ENCODE measurements at places on chromosomes 3 and 15.

DNA sequence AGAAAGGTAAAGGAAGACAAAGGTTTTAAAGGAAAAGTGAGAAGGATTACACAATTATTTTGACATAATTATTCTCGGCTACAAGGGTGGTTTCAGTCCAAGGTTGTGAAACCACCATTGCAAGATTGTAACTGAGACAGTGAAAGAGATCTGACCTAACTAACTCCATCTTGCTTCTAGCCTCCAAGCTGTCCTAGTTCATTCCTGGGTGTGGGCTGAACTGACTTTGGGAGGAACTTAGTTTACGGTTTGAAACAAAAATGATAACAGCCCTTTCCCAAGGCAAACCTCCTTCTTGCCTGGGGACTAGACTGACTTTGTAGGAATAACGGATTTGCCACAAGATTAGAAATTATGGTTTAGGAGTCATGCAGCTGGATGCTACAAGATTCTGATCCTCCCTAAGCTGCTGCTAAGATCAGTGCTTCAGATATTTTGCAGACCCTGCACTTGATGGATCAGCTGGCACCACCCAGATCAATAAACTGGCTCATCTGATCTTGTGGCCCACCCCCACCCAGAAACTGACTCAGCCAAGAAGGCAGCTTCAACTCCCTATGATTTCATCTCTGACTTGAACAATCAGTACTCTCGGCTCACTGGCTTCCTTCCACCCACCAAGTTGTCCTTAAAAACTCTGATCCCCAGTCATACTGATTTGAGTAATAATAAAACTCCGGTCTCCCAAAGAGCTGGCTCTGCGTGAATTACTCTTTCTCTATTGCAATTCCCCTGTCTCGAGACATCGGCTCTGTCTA is 57.7 kb upstream of the AADACL2 start:
- DNase-seq: no peak

DNA sequence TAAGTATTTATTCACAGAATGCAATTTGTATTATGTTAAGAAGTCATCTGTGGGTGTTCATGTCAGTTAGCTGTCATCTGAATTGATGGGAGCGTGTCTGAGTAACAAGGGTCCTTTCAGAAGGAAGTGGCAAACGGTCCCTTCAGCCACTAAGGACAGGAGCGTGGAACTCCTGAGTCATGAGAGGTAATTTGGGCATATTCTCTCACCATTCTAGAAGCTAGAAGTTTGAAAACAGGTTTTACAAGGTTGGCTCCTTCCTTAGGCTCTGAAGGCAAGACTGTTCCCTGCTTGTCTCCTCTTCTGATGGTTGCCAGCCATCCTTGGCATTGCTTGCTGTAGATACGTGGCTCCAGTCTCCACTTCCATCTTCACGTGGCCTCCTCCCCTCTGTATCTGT is 19.7 kb downstream of the ABHD2 start:
- DNase-seq: no peak

DNA sequence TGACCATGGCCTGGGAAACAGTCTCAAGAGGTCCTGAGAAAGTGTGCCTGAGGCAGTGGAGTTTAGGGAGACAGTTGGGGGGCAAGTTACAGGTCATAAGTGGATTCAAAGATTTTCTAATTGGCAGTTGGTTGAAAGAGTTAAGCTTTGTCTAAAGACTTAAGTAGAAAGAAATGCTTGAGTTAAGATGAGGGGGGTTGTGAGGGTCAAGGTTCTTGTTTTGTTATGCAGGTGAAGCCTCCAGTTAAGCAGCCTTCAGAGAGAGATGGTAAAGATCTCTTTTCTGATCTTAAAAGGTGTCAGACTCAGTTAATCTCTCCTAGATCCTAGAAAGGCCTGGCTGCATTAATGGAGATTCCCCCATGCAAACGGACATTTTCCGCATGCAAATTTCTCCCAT is 356.3 kb upstream of the C2CD4B start:
- no peak for DNase-seq

- no peak for DNase-seq
Measured at GRCh38 chr3:106381286-106381938, 512.6 kb upstream of the CBLB start.

- no peak for DNase-seq
Measured at GRCh38 chr3:152843955-152844354, 9.0 kb downstream of the P2RY1 start.

- no peak for DNase-seq
Measured at GRCh38 chr3:131031660-131032059, 5.0 kb downstream of the NEK11 start.

- no peak for DNase-seq
Measured at GRCh38 chr15:88653200-88654064, 14.6 kb downstream of the ISG20 start.

DNA sequence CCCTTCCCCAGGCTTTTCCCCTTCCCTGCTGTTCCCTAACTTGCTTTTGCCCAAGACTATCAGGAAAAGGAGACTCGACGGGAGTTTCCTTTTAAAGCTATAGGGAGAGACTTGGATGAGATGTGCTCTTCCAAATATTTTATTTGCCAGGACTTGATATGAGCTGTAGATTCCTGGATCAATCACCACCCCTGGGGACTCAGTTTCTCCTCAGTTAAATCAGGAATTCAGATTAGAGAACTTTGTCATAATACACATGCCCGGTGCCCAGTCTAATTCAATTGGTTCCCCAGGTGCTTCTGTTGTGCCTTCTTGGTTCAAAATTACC is 46.6 kb downstream of the SMAD6 start:
- DNase-seq: no peak

All from T-helper 1 cell (primary cell).